ENCODE measurements at places on chromosomes 2 and 18. TPM values are rescaled to one million over a fixed set of nuclear protein-coding genes. Genes with fewer than 3 reads are reported as not detected.

LOXHD1 gene
- not detected for total RNA-seq

CYRIA gene
- 4.0 TPM for total RNA-seq

CYTIP gene
- 5.4 TPM for total RNA-seq

DNA sequence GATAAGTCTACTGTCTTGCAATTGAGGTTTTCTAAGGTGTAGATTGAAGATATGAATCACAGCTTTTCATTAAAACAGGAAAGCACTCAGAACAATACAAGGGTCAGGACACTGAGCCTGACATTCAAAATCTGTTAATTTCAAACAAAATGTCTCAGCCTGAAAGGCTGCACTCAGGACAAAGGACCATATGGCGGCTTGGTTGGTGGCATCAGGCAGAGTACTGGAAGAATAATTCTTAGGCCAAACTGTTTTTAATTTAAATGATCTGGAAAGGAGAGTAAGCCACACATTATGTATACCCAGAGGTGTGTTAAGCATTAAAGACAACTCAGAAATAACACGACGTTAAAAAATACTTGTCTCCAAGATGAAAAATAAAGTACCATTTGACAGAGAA, 85.9 kb downstream of the SKA1 start:
- no peak for DNase-seq

GRCh38 chr2:209771474-209772289, at the start of gene UNC80:
Gene UNC80 (plus strand): TSS chr2:209771832. CDS start chr2:209772073, 241 bp downstream.
- DNase-seq, result no peak

- no peak for DNase-seq
Observed at GRCh38 chr2:101759162-101759561, 61.7 kb downstream of the MAP4K4 start.

DNA sequence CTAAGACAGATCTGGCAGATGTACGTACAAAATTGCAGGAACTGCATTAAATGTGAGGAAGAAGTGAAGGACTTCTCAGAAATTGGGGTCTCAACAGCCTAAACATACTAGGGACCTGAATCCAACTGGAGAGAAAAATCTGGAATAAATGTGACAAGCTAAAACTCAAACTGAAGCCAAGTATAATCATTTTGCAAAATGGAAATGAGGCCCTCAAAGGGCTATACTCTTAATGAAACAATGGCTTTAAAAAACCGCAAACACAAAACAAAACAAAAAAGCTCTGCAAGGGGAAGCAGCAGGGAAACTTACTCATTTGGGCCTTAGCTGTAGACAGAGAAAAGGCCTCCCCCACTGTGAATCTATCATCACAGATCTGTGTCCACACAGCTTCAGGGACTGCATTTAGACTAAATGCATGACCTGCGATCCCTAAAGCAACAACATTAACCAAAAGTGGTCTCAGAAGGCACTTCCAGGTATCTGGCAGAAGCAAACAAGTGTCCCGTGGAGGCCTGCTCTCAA, 63.2 kb downstream of the CCBE1 start:
- no peak for DNase-seq

GRCh38 chr2:39127973-39128372, 7.1 kb upstream of the SOS1 start:
- no peak for DNase-seq

DNA sequence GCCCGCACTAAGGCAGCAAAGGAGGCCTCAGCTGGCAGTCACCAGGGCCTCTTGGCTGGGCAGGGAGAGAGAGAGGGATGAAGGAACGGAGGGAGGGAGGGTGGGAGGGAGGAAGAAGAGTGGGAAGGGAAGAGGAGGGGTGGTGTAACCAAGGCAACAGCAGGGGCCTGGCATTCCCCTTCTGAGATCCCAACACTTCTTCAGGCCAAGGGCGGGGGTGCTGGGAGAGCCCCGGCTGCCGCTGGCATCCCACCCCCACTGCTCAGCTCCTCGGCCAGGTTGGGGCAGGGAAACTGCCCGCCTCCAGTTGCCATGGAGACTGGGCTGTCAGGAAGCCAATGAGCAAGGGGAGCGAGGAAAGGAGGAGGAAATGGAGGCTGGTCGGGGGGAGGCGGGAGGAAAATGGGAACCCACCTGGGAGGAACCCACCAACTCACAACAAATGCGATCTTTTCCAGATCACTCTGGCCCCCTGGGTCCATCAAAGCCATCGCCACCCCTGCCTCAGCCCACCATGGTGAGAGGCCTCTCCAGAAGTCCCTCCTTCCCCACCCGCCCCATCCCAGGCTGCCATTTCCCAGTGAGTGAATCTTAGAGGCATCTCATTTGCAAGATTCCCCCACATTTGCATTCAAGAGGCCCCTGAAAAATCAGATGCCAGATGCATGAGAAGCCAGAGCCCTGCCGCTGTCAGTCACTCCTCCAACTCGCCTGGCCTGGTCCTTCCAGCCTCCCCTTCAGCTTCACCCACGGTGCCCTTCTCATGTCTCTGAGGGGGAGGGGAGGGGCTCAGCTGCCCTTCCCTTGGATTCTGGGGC, 12.4 kb downstream of the SH2D6 start:
- no peak for DNase-seq

GRCh38 chr2:64839844-64840243, 149.4 kb upstream of the SLC1A4 start:
- DNase-seq, result peak; percentile 58

Data from suprapubic skin (tissue), 4 donors.